ENCODE measurements at places on chromosomes 5 and 9. TPM values are rescaled to one million over a fixed set of nuclear protein-coding genes. Genes with fewer than 3 reads are reported as not detected.
A peak's percentile ranks its signal among the peaks of the same experiment; 100 is the strongest.

- no peaks in the 10 kb centered on the region for H3K4me1 ChIP-seq
- H3K27ac ChIP-seq: no peak overlapping the region
- no peak for DNase-seq
- H3K36me3 ChIP-seq: no peaks in the 10 kb centered on the region
- no peaks in the 10 kb centered on the region for H3K27me3 ChIP-seq
- H3K4me3 ChIP-seq: no peak overlapping the region
Observed at GRCh38 chr9:89489548-89490530, 8.1 kb downstream of the SEMA4D start.

HDAC3 gene
- 53.5 TPM for total RNA-seq

DNA sequence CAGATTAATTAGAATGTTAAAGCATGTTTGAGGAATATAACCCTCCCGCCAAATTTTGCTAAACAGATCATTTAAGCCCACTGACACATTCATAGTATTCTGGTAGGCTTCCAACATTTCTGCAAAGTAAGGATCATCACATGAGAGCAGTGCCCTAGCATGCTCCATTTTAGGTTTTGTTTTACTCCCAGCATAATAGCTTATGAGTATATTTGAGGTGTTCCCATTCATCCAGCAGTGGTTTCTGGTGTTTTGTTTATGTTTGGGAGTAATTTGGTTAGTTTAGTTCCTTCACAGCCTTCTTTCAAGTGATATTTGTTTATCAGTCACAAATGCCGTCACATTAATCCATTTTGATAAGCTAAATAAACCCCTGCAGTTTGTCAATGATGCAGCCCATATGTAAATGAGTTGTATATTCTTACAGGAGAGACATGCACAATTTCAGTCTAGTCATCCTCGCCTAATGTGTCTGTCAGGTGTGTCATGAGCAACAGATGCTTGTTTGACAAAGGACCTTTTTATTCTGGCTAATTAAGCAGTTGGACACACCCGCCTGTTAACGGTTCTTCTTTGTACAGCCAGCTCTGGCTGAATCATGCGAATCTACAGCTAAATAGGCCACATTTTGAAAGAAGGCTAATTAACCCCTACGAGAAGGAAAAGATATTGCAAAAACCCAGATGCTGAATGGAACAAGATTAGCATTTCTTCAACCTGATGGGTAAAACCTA is 124.4 kb downstream of the RFX3 start:
- no peak overlapping the region for H3K4me3 ChIP-seq
- no peak overlapping the region for H3K27ac ChIP-seq
- no peaks in the 10 kb centered on the region for H3K36me3 ChIP-seq
- DNase-seq: no peak
- no peaks in the 10 kb centered on the region for H3K4me1 ChIP-seq

GRCh38 chr5:34998058-34998789 is 49.5 kb downstream of the AGXT2 start:
- H3K4me3 ChIP-seq: no peak overlapping the region
- no peaks in the 10 kb centered on the region for H3K36me3 ChIP-seq
- no peaks in the 10 kb centered on the region for H3K27me3 ChIP-seq
- no peak overlapping the region for H3K27ac ChIP-seq

IL9 gene
- total RNA-seq: not detected

C5orf34 gene
- total RNA-seq: 4.5 TPM

SYK gene
- 4.9 TPM for total RNA-seq

GRCh38 chr9:130220352-130220751 is 45.2 kb upstream of the HMCN2 start:
- H3K4me3 ChIP-seq: no peak overlapping the region
- H3K36me3 ChIP-seq: no peaks in the 10 kb centered on the region
- H3K4me1 ChIP-seq: no peaks in the 10 kb centered on the region
- peak; percentile 70 for DNase-seq
- H3K27ac ChIP-seq: peak overlapping the region; percentile 52

DNA sequence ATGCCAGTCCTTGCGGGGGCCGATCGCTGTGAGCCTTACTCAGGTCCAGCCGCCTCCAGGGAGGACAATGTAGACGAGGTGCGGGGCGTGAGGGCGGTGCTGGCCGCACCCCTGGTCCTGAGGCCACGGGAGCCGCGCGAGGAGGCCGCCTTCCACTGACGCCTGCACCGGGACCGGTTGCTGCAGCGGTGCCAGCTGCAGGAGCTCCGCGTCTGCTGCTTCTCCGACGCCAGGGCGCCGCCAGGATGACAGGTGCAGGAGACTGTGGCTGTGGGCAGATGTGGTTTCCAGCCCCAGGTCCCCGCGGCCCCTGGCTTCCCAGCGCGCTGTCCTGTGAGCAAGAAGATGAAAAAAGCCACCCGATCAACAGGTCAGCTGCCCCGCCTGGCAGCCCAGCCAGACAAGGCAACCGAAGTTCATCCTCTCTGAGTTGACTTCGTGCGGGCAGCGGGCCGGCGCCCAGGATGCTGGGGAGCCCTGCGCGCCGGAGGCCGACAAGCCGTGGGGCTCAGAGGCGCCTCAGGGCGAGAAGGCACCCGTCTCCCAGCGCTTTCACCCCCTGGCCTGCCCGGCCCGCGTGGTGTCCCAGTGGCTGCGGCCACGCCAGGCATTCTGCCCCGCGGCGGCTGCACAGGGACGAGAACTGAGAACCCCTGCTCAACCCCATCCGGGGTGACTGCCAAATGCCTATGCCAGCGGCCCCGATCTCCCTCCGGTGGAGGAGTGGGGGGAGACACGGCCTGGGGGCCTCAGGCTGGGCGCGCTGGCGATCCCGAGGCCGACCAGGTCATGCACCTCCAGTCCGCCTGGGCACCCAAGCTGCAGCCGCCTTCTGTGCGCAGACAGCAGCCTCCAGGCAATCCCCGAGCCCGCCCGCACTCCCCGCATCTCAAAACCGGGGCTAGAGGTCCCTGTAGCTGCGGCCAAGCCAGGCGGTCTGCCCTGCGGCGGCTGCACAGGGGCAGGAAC is 43.4 kb upstream of the BICD2 start:
- peaks cover 88% of the 10 kb centered on the region for H3K27me3 ChIP-seq
- no peaks in the 10 kb centered on the region for H3K36me3 ChIP-seq
- H3K4me3 ChIP-seq: no peak overlapping the region
- peaks cover 15% of the 10 kb centered on the region for H3K4me1 ChIP-seq
- DNase-seq: no peak

CDKN2B-AS1 gene
- 1.1 TPM for total RNA-seq

- no peak overlapping the region for H3K4me3 ChIP-seq
- H3K27me3 ChIP-seq: no peaks in the 10 kb centered on the region
- peak overlapping the region; percentile 61 for H3K27ac ChIP-seq
- peaks cover 24% of the 10 kb centered on the region for H3K4me1 ChIP-seq
- H3K36me3 ChIP-seq: no peaks in the 10 kb centered on the region
Observed at GRCh38 chr9:76688471-76689238, 75.6 kb upstream of the PCA3 start.

C9 gene
- total RNA-seq: 0.47 TPM

DNA sequence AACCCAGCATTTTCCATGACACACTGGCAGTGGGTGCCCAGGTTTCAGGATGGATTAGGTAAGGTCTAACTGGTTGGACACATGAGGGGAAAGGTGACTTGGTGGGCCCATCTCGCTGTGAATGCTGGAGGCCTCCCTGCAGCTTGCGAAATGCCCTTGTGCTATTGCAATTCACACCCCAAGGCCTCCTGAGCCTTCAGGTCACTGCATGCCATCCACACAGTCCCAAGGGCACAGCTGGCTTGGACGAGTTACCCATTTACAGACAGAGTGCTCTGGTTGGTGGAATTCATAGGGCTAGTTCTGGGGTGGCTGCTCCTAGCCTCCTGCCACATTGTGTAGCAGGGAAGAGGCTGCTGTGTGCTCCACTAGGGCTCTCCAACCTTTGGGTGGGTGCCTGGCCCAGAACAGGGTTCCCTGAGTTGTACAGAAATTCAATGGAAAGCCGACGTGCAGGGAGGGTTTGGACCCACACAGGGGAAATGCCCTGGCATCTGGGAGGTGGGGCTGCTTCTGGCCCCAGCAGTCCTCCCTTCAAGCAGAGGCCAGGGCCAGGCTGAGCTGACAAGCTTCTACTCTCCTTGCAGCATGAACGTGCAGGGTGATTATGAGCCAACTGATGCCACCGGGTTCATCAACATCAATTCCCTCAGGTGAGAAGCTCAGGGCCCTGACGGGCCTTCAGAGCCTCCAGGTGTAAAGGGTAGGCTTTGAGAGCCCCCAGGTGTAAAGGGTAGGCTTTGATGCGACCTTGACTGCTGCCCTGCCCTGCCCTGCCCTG is 54.3 kb downstream of the ASS1 start:
- peaks cover 31% of the 10 kb centered on the region for H3K4me1 ChIP-seq
- H3K27ac ChIP-seq: peak overlapping the region; percentile 99
- H3K27me3 ChIP-seq: no peaks in the 10 kb centered on the region
- H3K36me3 ChIP-seq: no peaks in the 10 kb centered on the region
- DNase-seq: peak; percentile 62

GRCh38 chr9:134968011-134968822 is 50.5 kb upstream of the FCN1 start:
- H3K27me3 ChIP-seq: peaks cover 10% of the 10 kb centered on the region
- H3K27ac ChIP-seq: peak overlapping the region; percentile 31
- no peak overlapping the region for H3K4me3 ChIP-seq
- H3K36me3 ChIP-seq: no peaks in the 10 kb centered on the region
- DNase-seq: no peak

DNA sequence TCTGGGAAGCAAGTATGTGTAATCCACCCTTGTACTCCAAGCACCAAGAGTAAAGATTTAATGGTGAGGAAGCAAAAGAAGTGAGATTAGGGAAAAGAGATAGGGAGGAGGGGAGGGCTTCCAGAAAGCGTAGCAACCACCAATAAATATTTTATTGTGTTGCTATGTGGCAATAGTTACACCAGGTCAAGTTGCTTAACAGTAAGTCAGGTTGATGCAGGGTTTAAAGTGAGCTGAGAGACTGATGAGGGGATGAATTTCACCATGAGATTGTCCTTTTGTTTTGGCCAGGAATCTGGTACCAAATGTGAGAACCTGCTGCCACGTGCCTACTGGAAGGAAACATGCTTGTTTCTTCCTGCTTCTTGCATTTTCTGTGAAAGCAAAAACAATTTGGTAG is 62.7 kb downstream of the PCSK5 start:
- H3K4me1 ChIP-seq: peaks cover 32% of the 10 kb centered on the region
- H3K27me3 ChIP-seq: no peaks in the 10 kb centered on the region
- H3K27ac ChIP-seq: peak overlapping the region; percentile 83
- H3K36me3 ChIP-seq: no peaks in the 10 kb centered on the region
- H3K4me3 ChIP-seq: no peak overlapping the region
- peak; percentile 61 for DNase-seq

DNA sequence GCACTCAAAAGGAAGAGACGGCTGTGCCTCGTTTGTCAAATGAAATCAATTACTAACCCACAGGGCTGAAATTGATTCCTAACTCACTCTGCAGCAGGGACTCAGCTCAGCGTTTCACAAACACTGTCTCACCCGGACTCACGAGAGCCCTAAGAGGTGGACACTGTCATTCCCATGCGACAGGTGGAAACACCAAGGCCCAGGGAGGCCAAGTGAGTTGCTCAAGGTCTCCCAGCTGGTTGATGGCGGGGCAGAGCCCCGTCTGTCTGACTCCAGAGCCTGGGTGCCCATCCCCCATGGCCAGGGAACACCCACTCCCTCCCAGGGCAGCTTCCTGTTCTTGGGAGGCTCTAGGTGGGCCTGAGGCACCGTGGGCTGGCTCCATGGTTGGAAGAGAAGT is 1.3 kb upstream of the PLPP7 start:
- peaks cover 9% of the 10 kb centered on the region for H3K27me3 ChIP-seq
- DNase-seq: no peak
- no peak overlapping the region for H3K27ac ChIP-seq
- no peaks in the 10 kb centered on the region for H3K36me3 ChIP-seq
- no peak overlapping the region for H3K4me3 ChIP-seq

GRCh38 chr5:31846934-31847333 is 208.0 kb downstream of the PDZD2 start:
- no peak overlapping the region for H3K4me3 ChIP-seq
- H3K27me3 ChIP-seq: no peaks in the 10 kb centered on the region
- DNase-seq: no peak
- no peaks in the 10 kb centered on the region for H3K36me3 ChIP-seq
- H3K4me1 ChIP-seq: no peaks in the 10 kb centered on the region
- no peak overlapping the region for H3K27ac ChIP-seq

- DNase-seq: peak; percentile 18
- peak overlapping the region; percentile 25 for H3K27ac ChIP-seq
- peak overlapping the region; percentile 63 for H3K4me3 ChIP-seq
Observed at GRCh38 chr9:125889112-125889475, 141.9 kb downstream of the PBX3 start.

MARCHF6 gene
- 105 TPM for total RNA-seq

BRD8 gene
- total RNA-seq: 39.2 TPM

- H3K27me3 ChIP-seq: no peaks in the 10 kb centered on the region
- H3K4me1 ChIP-seq: no peaks in the 10 kb centered on the region
Observed at GRCh38 chr9:87201351-87201751, 254.0 kb upstream of the GAS1 start.

- H3K4me1 ChIP-seq: peaks cover 6% of the 10 kb centered on the region
- no peaks in the 10 kb centered on the region for H3K36me3 ChIP-seq
- H3K4me3 ChIP-seq: no peak overlapping the region
Observed at GRCh38 chr9:126919193-126919592, 4.6 kb downstream of the RALGPS1 start.

KCNN2 gene
- total RNA-seq: 3.9 TPM

DNA sequence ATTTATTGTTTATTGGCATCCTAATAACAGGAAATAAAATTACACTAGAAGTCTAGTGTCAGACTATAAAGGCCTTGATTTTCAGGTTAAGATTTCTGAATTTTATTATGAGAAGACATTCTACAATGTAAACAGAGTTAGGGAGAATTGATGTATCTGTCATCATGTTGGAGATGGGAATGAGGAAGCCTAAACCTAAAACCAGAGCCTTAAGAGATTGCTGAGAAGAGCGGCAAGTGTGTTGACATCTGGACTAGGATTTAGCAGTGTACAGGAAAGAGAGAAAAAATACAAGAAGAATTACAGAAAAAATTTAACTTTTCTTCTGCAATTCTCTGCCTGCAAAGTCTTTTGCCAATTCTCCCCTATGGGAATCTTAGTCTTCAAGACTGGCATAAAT is 525.5 kb downstream of the NR2F1-AS1 start:
- no peak overlapping the region for H3K4me3 ChIP-seq
- no peaks in the 10 kb centered on the region for H3K27me3 ChIP-seq
- no peaks in the 10 kb centered on the region for H3K36me3 ChIP-seq
- H3K4me1 ChIP-seq: peaks cover 5% of the 10 kb centered on the region
- no peak for DNase-seq

DNA sequence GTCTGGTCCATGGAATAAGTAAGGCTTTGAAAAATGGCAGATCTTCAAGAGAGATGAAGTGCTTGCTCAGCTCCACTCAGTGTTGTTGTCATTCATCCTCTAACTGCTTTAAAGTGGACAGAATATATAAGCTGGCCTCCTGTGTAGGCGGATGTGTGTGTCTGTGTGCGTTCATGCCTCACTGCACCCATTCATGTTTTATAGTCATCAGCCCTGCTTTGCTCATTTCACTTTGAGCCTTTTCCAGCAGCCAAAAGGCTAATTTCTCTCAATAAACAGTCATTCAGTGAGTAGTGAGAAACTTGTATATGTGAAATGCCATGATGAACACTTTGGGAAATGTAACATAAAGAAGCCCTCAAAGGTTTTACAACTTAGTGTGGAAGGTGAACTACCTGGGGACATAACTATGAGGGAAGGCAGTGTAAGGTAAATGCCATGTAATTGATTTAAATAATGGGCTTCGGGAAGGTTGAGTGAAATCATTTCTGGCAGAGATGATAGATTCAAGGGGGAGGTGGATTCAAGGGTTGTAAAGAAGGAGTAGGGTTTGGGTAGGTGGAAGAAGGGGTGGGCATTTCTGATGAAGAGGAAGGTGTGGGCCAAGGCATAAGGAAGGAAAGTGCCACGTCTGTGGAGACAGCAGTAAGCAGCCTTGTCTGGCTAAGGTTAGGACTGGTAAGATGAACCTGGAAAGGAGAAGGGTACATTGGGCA is 15.7 kb downstream of the TTC23L start:
- no peak for DNase-seq
- H3K4me1 ChIP-seq: no peaks in the 10 kb centered on the region
- no peak overlapping the region for H3K4me3 ChIP-seq
- H3K27ac ChIP-seq: no peak overlapping the region
- no peaks in the 10 kb centered on the region for H3K27me3 ChIP-seq
